ENCODE measurements at places on chromosomes 5 and 9.

DNA sequence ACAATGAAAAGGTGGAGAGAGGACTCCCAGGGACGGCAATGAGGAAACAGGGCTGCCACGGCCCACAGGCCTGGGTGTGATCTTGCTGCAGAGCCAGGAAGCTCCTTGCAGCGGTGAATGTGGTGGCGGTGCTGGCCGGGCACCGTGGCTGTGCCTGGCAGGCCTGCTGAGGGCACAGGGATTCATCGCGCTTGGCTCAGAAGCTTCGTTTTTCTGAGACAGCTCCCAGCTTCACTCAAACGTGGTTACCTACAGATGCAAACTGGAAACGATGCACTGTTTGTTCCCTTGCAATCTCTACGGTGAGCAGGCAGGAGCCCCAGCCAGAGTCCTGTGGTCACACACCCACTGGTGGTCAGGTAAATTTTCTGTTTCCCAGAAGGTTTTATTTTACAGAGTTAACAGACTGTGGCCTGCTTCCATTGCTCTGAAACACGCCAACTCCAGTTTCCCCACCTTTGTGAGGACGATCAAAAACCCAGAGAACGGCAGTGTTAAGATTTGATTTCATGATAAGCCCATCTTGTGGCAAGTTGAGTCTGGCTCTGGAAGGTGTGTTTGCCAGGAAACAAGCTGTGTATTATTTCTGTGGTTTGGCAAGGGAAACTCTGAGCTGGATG is 183.9 kb downstream of the AUH start:
- DNase-seq = no peak

- DNase-seq = no peak
These were observed 494.9 kb upstream of the MEF2C start for GRCh38 chr5:89377767-89378455.

GRCh38 chr5:53386341-53386740 is 94.1 kb upstream of the FST start:
- no peak for DNase-seq

GRCh38 chr9:73133921-73134407 is 17.7 kb upstream of the ANXA1 start:
- DNase-seq = no peak

GRCh38 chr5:110832683-110833082 is 93.9 kb downstream of the SLC25A46 start:
- no peak for DNase-seq

- DNase-seq = no peak
These were observed 58.9 kb upstream of the SLC30A5 start for GRCh38 chr5:69034898-69035297.

- DNase-seq = no peak
These were observed 988.7 kb upstream of the ARRDC3 start for GRCh38 chr5:92371889-92372235.

DNA sequence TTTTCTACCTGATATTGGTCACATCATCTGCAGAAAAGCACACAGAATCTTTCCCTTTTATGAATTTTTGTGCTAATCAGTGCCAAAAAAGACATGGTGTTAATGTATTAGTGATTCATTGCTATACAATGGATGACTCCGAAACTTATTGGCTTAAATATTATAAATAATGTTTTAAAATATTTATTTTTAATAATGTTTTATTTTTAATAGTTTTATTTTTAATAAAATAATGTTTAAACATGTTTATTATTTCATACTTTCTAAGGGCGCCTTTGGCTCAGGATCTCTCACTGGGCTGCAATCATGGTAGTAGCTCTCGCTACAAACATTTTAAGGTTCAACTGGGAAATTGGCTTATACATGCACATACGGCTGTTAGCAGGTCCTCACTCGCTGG is 65.7 kb downstream of the CDH12 start:
- no peak for DNase-seq

DNA sequence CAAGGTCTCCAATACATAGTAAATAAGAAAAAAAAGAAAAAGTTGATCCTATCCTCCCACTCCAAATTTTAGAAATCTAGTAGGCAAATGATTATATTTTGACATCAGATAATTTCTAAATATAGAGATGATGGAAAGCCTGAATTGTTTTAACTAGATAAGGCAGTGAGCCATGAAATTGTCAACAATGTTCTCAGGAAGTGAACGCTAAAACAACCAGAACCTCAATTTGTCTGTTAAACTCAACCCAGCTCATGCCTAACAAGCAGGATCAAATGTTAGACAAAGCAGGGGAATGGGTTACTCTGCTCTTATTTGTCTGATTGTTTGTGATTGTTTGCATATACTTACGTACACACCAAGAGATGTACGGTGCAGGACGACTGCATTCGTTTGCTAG is 49.2 kb downstream of the ESM1 start:
- no peak for DNase-seq

GRCh38 chr5:138138949-138139780 is at the start of gene NME5:
TSS of gene NME5 (minus strand) at chr5:138139428. CDS start at chr5:138138780, 648 bp downstream.
- no peak for DNase-seq

- DNase-seq = no peak
These were observed 158.9 kb downstream of the RMI1 start for GRCh38 chr9:84139296-84140070.

GRCh38 chr9:70340572-70340971 is 73.9 kb downstream of the KLF9 start:
- no peak for DNase-seq

- no peak for DNase-seq
These were observed 134.7 kb downstream of the SEMA5A start for GRCh38 chr5:9411142-9411541.

- no peak for DNase-seq
These were observed 12.3 kb downstream of the F2RL1 start for GRCh38 chr5:76831110-76831452.

DNA sequence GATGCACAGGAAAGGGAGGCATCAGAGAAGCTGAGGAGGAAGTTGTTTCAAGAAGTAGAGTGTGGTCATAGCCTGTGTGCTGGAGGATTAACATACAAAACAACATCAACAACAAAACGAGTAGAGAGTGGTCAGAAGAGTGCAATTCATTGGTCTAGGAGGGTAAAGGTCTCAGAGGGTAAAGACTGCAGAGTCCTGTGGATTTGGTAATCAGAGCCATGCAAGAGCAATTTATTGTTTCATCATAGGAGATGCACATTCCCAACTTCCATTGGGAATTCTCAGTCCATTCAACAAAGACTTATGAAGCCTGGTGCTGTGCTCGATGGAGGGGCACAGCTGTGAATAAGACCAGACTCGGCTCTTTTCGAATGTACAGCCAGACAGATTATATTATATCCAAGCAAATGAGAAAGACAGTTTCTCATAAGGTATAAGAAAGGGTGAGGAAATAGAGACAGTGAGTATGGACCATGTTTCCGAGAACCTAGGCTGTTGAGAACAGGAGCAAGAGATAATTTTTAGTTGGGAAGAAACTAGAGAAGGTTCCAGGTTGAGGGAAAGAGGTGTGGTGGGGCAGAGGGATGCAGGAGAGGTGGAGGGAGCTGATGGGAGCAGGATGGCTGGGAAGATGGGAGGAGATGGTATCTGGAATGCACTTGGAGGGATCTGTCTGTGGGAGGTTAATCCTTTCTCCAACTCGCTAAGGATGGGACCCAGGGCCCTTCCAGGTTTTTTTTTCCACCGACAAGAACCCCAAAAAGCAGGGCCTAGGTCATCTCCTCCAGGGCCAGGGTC is 7.9 kb upstream of the MYORG start:
- DNase-seq = no peak

DNA sequence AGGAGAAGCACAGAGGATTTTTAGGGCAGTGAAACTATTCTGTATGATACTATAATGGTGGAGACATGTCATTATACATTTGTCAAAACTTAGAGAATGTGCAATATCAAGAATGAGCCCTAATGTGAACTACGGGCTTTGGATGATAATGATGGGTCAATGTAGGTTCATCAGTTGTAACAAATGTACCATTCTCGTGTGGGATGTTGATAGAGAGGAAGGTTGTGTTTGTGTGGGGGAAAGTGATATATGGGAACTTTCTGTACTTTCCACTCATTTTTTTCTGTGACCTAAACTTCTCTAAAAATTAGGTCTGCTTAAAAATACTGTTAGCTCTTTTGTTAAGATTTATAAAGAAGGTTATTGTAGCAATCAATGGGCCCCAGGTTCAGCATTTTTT is 138.9 kb downstream of the SPATA31D1 start:
- no peak for DNase-seq

GRCh38 chr9:104866191-104866590 is 61.8 kb downstream of the ABCA1 start:
- DNase-seq = no peak

DNA sequence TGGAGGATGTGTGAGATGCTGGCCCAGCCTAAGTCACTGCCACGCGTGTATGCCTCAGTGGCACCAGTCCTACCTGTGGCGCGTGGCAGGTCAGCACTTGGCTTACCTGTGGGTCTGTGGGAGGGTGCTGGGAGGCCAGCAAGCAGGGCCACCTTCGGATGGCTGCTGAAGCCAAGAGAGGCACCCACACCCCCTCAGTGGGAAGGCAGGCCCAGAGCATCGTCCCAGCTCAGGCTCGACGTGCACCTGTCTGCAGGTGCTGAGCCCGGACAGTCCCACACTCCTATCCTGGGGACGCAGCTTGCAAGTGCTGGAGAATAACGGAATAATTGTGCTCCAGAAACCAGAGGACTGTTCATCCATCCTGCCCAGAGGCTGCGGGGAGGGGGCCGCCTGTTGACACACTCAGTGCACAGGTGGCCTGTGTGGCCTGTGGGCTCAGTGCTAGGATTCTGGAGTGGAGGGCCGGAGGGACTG is 24.0 kb downstream of the NKD2 start:
- DNase-seq = no peak

- no peak for DNase-seq
These were observed 32.9 kb downstream of the PRRX2 start for GRCh38 chr9:129698254-129698757.

DNA sequence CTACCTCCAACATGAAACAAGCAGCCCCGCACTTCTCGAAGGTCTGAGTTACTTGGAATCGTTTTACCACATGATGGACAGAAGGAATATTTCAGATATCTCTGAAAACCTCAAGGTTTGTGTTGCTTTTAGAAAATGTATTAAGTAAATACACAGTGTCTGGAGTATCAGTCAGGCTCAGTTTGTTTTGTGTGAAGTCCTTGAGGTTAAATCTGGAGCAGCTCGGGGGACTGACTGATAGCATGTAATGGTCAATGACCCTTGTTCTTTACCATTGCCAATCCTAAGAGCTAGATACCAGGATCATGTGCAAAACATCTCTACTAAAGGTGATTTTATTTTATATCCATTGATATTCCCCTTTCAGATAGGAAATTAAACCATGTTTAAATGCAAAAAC is 26.9 kb upstream of the LNPEP start:
- no peak for DNase-seq

DNA sequence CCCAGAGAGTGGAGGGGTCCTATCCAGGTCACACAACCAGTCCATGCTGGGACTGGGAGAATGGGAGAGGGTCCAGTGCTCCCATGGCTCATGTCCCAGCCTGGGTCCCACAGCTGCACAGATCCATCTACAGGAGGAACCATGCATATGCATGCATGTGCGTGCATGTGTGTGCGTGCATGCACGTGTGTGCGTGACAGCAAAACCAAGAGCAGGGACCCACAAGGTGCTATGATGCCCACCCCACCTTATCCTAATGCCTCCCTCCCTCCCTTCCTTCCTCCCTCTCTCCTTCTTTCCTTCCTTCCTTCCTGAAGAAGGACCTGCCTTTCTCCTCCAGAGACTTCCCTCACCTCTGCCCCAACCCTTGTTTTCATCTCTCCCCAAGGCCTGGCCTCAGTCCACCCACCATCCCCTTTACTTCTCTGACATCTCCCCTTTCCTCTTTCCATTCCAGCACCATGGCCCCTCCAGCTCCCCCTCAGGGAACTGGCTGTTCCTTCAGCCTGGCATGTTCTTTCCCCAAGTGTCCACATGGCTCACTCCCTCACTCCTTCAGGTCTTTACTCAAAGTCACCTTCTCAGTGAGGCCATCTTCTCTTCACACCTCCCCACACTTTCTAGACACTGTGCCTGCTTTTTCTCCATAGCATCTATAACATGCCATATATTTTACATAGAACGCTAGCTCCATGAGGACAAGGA is 21.8 kb downstream of the AQP7 start:
- DNase-seq = no peak

GRCh38 chr9:71758277-71758676 is 10.0 kb downstream of the CEMIP2 start:
- DNase-seq = no peak

DNA sequence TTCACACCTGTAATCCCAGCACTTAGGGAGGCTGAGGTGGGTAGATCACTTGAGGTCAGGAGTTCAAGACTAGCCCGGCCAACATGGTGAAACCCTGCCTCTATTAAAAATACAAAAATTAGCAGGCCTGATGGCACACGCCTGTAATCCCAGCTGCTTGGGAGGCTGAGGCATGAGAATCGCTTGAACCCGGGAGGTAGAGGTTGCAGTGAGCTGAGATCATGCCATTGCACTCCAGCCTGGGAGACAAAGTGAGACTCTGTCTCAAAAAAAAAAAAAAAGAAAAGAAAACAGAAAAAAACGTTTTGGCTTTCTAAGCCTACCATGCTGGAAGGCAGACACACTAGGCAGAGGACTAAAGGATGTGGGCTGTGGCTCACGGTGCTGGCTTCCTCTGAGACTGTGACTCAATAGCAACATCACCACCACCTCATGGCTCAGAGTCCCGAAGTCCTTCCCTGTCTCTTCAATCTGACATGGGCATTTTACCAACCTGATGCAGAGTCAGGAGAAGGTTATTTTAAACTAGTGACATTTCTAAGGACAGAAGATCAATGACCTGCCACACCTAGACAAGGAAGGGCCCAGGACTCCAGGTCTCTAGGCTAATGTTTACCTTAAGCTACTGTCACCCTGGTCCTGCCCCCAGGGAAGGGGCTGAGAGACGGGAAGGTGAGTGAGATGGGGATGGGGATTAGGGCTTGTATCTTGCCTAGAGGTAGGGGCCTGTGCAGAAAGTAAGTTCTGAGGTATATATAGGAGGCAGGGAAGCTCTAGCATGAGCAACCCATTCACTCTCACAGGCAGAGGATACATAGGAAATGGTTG is 3.7 kb downstream of the ECSCR start:
- DNase-seq = no peak

DNA sequence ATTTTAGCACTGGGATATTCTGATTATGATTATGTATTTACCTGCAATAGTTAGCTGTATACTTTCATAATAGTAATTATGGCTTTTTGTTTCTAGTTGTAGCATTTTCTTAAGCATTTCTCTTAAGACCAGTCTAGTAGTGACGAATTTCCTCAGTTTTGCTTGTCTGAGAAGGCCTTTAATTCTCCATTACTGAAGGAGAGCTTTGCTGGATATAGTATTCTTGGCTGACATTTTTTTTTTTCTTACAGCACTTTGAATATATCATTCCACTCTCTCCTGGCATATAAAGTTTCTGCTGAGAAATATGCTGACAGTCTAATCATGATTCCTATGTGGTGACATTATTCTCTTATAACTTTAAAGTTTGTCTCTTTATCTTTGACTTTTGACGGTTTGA is 181.1 kb upstream of the DMRTA1 start:
- no peak for DNase-seq

GRCh38 chr5:123364441-123365155 is 58.6 kb downstream of the CEP120 start:
- DNase-seq = no peak

DNA sequence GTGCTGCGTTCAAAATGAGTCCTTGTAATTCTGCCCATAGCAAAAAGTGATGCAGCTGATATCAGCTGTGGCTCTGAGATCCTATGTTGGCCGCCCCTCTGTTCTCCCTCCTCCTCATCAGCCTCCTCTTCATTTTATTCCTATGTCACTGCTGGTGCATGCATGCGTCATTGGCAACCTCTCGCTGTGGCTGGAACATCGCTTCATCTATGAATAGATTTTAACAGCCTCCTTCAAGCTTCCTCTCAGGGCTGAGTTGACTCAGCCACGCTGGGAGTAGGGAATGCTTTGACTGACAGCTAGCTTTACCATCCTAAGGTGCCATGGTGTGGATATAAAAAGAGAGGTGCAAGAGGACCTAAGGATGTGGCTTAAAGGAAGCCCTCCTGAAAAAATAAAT is 303.5 kb downstream of the PLK2 start:
- no peak for DNase-seq
